Osteoblast (primary cell): ENCODE measurements at places on chromosomes 3 and 15. TPM values are rescaled to one million over a fixed set of nuclear protein-coding genes. Genes with fewer than 3 reads are reported as not detected.
A peak's percentile ranks its signal among the peaks of the same experiment; 100 is the strongest.

Gene SLC6A1
- total RNA-seq = not detected in 2 replicates

DNA sequence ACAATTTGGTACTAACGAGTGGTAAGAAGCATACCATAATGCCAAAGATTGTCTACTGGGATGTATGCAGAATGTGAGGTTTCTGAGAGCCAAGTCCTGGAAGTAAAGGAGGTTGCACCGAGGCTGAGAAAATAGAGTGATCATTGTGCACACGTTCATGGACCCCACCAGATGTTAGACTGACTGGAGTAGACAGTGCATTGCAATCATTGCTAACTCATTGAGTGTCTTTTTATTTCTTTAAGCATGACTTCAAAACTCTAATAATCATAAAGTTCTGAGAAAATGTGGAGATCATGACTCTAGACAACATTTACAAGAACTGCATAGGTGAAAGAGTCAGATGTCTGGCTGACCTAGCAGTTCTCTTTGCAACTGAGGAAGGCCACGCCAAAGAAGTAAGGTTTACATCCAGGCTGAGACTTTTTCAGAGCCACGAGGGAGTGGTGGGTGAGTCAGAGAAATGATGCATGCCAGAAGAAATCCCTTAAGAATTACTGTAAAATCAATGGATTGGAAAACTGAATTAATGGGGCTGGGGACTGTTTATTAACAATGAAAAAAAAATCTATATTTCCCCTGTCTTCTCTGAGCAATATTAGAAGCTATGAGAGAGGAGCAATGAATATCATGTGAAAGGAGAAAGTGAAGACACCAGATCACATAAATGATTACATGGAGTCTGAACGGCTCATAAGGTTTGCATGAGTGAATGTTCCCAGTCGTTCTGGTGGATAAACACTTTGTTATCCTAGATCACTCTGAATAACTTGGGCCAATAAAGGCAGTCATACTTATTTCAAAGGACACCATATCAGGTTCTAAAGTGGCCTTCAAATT lies 76.0 kb upstream of the SLC25A26 start:
- no peak overlapping the region for H3K27ac ChIP-seq
- no peak for DNase-seq
- no peaks in the 10 kb centered on the region for H3K27me3 ChIP-seq
- H3K4me3 ChIP-seq = no peak overlapping the region

Gene GOLGA8T
- not detected in 2 replicates for total RNA-seq

GRCh38 chr3:197088370-197088769 lies 58.8 kb upstream of the MELTF start:
- no peak overlapping the region for H3K4me3 ChIP-seq
- DNase-seq = no peak
- peaks cover 7% of the 10 kb centered on the region for H3K4me1 ChIP-seq
- no peak overlapping the region for H3K27ac ChIP-seq
- H3K36me3 ChIP-seq = no peaks in the 10 kb centered on the region
- H3K27me3 ChIP-seq = no peaks in the 10 kb centered on the region

Gene LRRC49
- total RNA-seq = 13.0 and 18.1 TPM in 2 replicates

DNA sequence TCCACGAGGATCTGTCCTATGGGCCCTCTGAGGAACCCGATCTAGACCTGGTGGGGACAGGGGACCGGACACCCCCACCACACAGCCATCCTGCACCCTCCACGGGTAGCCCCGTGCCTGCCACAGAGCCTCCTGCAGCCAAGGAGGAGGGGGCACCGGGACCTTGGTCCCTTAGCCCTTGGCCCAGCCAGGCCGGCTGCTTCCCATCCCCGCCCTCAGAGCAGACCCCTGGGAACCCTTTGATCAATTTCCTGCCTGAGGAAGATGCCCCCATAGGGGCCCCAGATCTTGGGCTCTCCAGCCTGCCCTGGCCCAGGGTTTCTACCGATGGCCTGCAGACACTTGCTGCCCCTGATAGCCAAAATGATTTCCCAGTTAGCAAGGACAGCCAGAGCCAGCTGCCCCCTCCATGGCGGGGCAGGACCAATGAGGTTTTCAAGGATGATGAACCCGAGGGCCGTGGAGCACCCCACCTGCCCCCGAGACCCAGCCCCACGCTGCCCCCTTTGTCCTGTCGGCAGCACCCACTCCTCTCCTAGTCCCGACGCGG lies 91.5 kb downstream of the TBC1D2B start:
- DNase-seq = no peak
- H3K4me1 ChIP-seq = no peaks in the 10 kb centered on the region
- H3K27me3 ChIP-seq = peaks cover 6% of the 10 kb centered on the region
- H3K4me3 ChIP-seq = no peak overlapping the region
- H3K36me3 ChIP-seq = no peaks in the 10 kb centered on the region

- no peak overlapping the region for H3K4me3 ChIP-seq
- H3K36me3 ChIP-seq = no peaks in the 10 kb centered on the region
- H3K4me1 ChIP-seq = peaks cover 3% of the 10 kb centered on the region
- peak; percentile 57 for DNase-seq
These were observed 42.3 kb upstream of the KLHL25 start for GRCh38 chr15:85837011-85837433.

Gene FETUB
- not detected in 2 replicates for total RNA-seq

GRCh38 chr3:149007567-149008257 lies 16.4 kb downstream of the GYG1 start:
- no peak for DNase-seq
- no peaks in the 10 kb centered on the region for H3K27me3 ChIP-seq
- no peak overlapping the region for H3K27ac ChIP-seq

- peak overlapping the region; percentile 78 for H3K4me3 ChIP-seq
- H3K27ac ChIP-seq = peak overlapping the region; percentile 90
- DNase-seq = peak; percentile 93
- H3K4me1 ChIP-seq = peaks cover 51% of the 10 kb centered on the region
- H3K27me3 ChIP-seq = no peaks in the 10 kb centered on the region
These were observed 658 bp downstream of the EOGT start for GRCh38 chr3:69012800-69013252.

DNA sequence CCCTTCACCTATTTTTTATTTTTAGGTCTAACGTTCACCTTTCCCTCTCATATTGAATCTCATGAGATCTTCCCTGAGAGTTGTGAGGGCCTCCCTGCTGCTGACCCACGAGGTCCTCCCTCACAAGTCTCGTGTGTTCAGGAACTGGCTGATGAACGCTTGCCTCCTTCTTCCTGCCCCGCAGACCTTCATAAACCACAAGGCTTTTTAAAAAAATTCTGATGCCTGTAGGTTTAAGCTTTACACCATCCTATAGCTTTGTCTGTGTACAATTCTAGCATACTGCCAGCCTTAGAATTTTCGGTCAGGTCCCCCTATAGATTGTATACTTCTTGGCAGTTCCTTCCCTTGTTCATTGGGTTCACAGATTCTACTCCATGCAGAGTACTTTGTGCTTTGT lies 50.5 kb downstream of the CHST2 start:
- H3K4me1 ChIP-seq = peaks cover 41% of the 10 kb centered on the region
- H3K27me3 ChIP-seq = no peaks in the 10 kb centered on the region
- no peak overlapping the region for H3K4me3 ChIP-seq
- no peak overlapping the region for H3K27ac ChIP-seq
- H3K36me3 ChIP-seq = no peaks in the 10 kb centered on the region

DNA sequence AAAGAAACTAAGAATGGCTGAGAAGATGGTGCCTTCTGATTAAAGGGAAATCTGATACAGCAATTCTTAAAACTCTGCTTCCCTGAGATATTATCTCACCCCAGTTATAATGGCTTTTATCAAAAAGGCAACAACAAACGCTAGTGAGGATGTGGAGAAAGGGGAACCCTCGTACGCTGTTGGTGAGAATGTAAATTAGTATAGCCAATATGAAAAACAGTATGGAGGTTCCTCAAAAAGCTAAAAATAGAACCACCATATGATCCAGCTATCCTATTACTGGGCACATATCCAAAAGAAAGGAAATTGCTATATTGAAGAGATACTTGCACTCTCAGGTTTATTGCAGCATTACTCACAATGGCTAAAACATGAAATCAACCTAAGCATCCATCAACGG lies 65.1 kb downstream of the GOLIM4 start:
- H3K36me3 ChIP-seq = peaks cover 41% of the 10 kb centered on the region
- DNase-seq = no peak
- peaks cover 14% of the 10 kb centered on the region for H3K4me1 ChIP-seq
- no peak overlapping the region for H3K27ac ChIP-seq
- H3K4me3 ChIP-seq = no peak overlapping the region

GRCh38 chr3:176167272-176167671 lies 1030.0 kb downstream of the TBL1XR1 start:
- DNase-seq = no peak
- H3K4me1 ChIP-seq = no peaks in the 10 kb centered on the region
- no peak overlapping the region for H3K27ac ChIP-seq
- H3K27me3 ChIP-seq = no peaks in the 10 kb centered on the region
- H3K4me3 ChIP-seq = no peak overlapping the region

DNA sequence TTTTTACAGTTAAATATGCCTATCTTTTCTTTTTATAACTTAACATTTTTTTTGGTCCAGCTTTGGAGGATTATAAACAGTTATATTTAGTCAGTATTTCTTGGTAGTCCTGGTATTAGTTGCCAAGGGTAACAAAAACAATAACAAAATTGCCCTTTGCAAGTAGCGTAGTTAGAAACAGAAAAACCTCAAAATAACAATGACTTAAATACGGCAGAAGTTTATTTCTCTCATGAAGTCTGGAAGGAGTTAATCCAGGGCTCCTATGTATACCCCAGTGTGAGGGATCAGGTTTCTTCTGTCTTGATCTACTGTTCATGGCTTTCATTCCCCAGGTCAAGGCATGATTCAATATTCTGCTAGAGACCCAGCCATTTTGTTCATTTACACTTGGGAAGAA lies 14.1 kb upstream of the MYH15 start:
- no peaks in the 10 kb centered on the region for H3K27me3 ChIP-seq
- DNase-seq = peak; percentile 6
